ENCODE measurements at places on chromosomes 12 and 14. TPM values are rescaled to one million over a fixed set of nuclear protein-coding genes. Genes with fewer than 3 reads are reported as not detected.

The NRL gene
- 0.80 TPM for total RNA-seq

The FAIM2 gene
- total RNA-seq = not detected

The FAM186B gene
- total RNA-seq = 0.15 TPM

The SLC6A12 gene
- total RNA-seq = 1.2 TPM

The PLEKHH1 gene
- total RNA-seq = 2.7 TPM

The PA2G4 gene
- total RNA-seq = 332 TPM

The TTC6 gene
- total RNA-seq = 0.36 TPM

The GPR162 gene
- 0.64 TPM for total RNA-seq

The GPD1 gene
- 0.22 TPM for total RNA-seq
